ENCODE measurements at places on chromosomes 16 and 17.

DNA sequence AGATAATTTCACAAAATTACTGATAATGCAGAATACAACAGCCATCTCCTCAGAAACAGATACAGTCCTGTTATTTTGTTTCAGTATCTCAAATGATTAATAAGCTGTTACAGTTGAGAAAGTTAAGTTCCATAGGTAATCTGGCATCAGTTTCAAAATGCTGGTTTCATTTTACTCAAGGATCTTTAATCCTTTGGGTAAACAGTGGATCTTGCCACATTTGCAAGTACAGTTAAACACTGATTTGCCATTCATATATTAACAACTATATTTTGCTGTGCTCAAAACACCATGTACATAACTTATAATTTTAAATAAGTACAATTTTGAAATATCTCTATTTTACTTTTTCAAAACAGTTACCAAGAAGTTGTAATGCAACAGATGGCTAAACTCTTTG lies 31.2 kb downstream of the RPGRIP1L start:
- DNase-seq, result peak; percentile 5

DNA sequence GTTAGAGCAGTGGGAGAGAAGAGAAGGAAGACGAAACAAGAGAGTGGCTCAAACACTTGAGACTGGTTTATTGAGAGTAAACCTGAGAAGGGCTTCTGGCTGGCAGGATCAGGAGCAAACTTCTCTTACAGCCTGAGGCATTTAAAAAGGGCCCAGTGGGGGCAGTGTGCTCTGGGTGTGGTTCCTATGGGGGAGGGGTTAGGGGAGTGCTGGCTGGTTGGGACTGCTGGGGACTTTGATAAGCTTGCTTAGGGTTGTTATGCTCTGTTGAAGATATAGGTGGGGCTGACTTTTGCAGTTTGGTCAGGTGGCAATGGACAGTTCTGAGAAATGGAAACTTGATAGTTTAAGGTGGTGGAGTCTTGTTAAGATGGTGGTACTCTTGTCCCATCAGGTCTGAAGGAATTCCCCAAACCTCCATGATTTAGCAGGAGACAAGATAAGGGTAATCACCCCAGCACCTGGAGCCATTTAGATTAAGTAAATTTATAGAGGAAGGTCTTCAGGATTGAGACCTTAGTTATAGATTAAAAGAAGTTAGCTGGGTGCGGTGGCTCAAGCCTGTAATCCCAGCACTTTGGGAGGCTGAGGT lies 79.3 kb downstream of the EMP2 start:
- DNase-seq, result no peak

DNA sequence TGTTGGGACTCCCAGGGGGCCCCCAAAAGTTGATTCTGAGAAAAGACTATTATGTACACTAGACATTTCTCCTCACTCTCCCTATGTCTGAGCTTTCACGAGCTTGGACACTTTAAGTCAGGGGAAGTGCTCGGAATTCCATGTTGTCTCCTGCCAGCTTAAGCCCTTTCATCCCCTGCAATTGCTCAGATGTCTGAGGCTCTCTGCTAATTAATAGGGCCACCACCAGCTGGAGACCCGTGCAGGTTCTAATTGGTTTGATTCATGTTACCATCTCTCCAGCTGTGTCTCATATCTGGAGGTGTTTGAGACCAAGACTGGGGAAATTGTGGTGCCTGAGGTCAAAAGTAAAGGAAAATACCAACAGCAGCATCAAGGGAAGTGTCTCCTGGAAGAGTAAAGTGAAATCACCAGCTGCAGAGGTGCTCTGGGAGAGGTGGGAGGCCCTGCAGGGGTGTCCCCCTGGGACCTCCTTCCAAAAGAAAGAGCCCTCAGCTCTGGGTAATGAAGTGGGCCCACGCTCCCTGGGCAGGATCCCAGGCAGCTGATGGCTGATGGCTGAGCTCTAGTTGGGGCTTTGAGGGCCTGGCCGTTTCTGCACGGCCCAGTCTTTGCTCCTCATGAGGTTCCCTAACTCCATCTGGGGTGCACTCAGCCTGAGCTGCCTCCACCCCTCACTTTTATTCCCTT lies 5.8 kb upstream of the UTS2R start:
- DNase-seq, result no peak

- DNase-seq, result peak; percentile 6
These were observed 8.7 kb downstream of the CLEC19A start for GRCh38 chr16:19294156-19294649.

GRCh38 chr16:88348377-88349152 lies 34.2 kb upstream of the ZNF469 start:
- DNase-seq, result no peak

DNA sequence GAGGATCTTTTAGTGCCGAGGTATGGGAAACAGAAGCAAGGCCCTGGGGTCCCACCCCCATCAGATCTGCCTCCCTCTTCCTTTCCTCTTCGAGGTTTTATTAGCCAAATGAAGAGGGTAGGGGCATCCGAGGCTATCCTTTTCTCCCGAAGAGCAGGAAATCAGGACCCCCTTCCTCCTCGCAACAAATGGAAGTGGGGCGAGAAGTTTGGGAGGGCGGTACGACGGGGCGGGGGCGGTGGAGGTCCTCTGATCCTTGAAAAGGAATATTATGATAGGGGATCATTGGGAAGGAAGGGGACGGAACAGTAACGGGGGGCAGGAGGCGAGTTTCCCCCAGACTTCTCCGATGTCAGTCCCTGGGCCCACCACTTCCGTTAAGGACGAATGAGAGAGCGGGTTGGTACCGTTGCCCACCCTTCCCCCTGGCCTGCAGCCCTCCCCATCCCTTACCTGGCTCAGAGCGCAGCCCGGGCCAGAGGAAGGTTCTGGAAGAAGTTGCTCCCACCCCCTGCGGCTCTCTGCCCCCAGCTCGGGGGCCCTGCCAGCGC lies 309 bp downstream of the FOXJ1 start:
- DNase-seq, result no peak

DNA sequence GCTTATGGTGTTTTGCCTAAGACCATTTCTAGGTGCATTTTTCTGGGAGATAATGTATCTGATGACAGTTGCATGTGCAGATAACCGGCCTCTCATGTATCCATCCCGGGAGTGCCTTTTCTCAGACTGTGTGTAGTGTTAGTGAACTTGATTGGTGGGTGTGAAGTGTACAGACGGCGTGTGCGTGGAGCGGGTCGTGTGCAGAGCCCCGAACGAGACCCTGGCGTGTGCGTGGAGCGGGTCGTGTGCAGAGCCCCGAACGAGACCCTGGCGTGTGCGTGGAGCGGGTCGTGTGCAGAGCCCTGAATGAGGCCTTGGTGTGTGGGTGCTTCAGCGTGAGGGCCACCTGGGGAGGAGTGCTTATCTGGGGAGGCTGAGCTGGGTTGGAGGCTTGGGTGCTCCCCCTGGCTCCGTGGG lies 28.9 kb upstream of the ZNF750 start:
- DNase-seq, result no peak

- no peak for DNase-seq
These were observed 150.0 kb downstream of the NPIPB11 start for GRCh38 chr16:29256501-29256981.

- no peak for DNase-seq
These were observed 21.5 kb downstream of the USP22 start for GRCh38 chr17:21021208-21021803.

- DNase-seq, result no peak
These were observed 5.4 kb upstream of the NATD1 start for GRCh38 chr17:21258593-21258992.

DNA sequence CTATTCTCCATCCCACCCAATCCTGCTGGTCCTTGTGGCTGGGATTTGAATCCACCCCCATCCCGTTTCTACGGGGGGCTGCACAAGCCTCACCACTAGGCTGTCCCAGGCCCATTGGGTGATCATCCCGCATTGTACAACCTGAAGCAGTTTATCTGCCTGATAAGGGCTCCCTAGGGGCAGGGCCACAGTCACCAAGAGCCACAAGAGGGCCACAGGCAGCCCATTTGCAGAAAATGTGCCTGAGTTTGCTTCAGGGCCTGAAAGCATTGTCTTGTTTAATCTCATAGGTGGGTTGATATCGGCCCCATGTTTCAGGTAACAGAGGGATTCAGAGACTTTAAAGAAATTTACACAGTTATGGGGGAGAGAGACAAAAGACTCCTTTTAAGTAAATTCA lies 245.0 kb downstream of the CPPED1 start:
- no peak for DNase-seq

DNA sequence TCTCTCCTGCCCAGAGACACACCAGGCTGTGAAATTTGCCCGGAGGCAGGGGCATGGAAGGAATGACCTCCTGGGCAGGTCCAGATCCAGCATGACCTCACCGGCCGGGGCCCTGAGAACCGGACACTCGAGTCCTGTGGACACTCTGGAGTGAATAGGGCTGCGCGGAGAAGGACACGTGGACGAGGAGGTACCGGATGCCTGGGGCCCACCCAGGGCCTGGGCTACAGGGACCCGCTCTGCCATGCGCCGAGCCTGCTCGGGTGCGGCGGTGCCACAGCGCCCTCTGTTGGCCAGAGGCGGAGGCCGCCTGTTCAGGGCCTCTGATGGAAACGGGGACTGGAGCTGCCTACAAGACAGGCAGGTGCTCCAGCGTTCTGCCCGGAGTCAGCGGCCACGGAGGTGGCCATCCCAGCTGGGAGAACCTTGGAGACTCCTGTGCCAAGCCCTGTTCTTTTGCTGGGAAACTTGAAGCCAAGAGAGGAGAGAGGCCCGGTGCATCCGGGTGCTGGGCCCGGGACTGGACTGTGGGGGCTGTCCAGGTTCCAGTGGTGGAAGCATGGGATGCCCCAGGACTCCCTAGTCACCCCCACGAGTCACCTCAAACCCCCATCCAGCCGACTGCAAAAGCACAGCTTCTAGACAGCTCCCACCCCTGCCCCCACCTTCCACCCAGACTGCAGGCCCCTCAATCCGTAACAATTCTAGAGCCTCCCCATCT lies 19.3 kb upstream of the NXPH3 start:
- DNase-seq, result peak; percentile 36

DNA sequence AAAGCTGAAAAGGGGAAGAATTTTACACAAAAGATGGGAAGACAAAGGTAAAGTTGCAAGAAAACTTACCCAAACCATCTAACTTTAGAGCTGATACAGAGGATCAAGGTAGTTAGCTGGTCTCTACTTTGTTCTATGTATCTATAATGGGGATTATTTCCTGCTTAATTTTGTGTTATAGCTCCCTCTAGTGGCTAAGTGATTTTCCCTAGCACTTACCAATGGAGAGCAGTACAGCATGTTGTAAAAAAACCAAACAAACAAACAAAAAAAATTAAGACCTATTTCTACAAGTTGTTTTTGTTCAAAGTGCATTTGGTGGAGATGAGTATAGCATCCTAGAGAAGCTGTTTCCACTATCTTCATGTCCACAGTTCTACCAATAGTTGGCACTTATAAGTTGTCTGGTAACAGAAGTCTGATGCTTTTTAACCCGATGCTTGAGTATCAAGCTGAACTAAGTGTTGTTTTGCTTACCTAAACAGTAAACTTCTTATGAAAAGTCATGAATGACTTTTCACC lies 7.5 kb downstream of the SRSF1 start:
- DNase-seq, result peak; percentile 64

DNA sequence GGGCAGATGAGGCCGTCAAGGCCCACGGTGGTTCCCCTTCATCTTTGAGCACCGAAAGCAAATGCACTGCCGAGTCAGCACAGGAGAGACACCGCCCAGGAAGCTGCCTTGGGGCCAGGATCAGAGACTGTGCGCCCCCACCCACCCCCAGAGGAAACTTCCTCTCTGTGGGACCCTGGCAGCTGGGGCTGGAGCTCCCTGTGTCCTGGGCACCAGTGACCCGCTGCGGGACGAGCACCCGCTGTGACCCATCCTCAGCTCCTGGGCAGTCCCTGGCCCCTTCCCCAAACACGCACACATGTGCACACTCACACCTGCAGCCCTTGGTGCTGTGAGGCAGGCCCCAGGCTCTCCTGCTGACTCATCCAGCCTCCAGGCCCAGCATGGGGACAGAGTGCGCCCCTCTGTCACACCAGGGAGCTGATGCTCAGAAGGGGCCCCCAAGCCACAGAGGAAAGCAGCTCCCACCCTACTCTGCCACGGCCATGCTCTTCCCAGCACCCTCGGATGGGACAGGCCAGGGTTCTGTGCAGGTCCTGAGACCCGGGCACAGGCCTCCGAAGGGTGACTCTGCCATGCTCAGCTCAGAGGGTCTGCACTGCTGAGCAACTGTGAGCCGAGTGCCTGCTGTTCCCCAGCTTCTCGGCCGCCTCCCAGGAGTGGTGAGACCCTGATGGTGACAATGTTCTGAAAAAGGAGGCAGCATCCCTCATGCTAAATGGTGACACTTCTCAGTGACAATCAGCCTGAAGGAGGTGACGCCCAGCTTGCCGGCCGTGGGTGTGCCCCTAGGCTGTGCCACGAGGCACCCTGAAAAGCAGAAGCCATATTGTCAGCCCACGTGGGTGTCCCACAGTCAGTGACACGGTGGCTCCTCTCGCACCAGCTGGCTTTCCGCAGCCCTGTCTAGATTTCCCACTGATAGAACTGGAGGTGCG lies 3.6 kb downstream of the PIEZO1 start:
- DNase-seq, result no peak

- DNase-seq, result peak; percentile 57
These were observed 786 bp upstream of the CACNA1G start for GRCh38 chr17:50559674-50560184.

- DNase-seq, result no peak
These were observed 25.0 kb upstream of the EFCAB13 start for GRCh38 chr17:47298712-47299111.

- DNase-seq, result no peak
These were observed 460.4 kb upstream of the DYNLRB2 start for GRCh38 chr16:80080287-80080851.

- peak; percentile 56 for DNase-seq
These were observed 64.1 kb downstream of the PLD6 start for GRCh38 chr17:17141860-17142552.

DNA sequence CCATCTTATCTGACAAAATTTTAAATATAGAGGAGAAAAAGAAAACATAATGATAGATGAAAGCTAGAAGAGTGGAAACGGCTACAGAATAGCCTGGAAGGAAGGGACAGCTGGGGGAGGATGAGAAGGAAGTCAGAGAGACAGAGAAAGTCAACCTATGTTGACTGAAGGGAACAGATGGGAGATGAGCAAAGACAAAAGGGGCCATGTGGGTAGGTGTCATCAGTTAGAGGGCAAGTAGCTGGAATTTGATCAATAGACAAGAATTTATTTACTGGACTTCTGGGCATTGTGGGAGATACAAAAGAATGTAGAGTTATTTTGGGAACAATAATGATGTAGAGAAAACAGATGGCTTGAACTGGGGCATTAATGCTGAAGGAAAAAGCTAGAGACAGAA lies 194.4 kb downstream of the ANKFN1 start:
- DNase-seq, result no peak
